ENCODE measurements at places on chromosomes 12 and 14.

DNA sequence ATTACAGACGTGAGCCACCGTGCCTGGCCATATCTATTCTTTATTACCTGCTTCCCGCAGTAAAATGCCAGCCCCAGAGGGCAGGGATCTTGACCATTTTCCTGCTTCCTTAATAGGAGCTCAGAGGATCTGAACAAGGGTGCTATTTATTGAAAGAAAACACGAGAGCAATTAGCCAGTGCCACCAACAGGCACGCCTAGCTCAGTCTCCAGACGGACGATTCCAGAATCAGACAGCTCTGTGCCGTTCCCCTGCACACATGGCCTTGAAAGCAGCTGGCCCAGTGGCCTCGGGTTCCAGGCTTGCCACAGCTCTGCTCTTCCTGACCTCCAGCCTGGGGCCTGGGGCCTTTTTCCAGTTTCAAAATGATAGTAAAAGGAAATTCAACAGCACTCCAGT is 135.2 kb upstream of the RFLNA start:
- no peak for DNase-seq

- no peak for DNase-seq
Measured at GRCh38 chr14:72677664-72678063, 216.2 kb downstream of the DPF3 start.

GRCh38 chr14:102525929-102526497 is 16.4 kb upstream of the ANKRD9 start:
- DNase-seq = no peak

DNA sequence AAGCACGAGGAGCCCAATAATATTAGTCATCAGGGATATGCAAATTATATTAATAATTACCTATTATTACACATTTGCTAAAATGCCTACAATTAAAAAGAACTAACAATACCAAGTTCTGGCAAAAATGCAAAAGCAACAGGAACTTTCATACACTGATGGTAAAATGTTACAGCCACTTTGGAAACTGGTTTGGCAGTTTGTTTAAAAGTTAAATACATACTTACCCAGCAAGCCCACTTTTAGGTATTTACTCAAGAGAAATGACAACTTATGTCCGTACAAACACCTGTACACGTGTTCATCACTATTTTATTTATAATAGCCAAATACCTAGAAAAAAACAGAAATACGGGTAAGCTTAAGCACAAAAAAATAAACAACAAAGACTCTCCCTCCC is 17.0 kb downstream of the WDR89 start:
- no peak for DNase-seq

DNA sequence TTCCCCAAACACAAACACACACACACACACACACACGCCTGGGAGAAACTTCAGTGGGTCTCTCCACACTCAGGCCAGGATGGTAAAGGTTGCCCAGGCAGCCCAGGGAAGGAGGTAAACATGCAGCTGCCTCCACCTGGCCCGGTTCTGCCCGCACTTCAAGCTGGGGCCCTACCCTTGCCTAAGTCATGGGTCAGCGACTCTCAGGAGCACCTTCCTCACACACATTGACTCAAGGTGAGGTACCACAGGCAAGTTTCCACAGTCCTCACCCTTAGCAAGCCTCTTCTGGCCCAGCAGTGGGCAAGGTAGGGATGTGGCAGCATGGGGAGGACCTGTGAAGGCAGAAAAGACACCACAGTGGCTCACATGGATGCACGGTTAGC is 14.1 kb upstream of the FAIM2 start:
- no peak for DNase-seq

DNA sequence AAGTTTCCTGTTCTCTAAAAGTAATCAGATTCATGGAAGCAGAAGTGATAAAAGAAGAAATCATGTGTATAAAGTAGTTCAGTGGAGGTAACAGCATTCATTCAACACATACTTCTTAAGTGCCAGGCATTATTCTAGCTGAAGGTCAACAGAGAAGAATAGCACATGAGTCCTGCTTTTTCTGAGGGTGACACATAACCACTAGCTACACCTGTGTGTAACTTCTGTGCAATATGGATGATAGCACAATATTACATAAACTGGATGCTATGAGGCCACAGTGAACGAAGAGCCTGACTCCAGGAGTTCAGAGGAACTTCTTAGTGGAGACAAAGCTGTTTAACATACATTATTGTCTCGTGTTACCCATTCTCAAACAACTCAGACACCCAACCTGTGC is 114.3 kb upstream of the PCED1B start:
- DNase-seq = no peak

GRCh38 chr12:102504280-102504679 is 23.9 kb upstream of the IGF1 start:
- DNase-seq = no peak
